BJ (cell line): ENCODE measurements at places on chromosomes 2 and 18.

GRCh38 chr18:44548291-44549221 lies 132.1 kb upstream of the SETBP1 start:
- DNase-seq: peak; percentile 48

DNA sequence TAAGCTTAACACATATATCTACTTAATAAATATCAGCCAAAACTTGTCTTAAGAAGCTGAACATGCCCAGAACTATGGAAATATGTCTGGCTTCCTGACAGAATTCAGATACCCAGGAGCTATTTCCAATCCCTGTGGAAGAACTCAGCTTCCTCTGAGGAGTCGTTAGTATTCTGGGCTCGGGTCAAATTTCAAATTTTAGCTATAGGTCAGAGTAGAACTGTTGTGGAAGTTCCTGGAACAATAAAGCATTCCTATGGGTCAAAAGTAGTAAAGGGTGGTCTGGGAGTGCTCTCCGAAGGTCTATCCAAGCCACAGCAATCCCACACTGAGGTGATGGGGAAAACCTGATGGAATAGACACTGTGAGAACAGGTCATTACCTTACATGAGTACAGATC lies 342.7 kb upstream of the CHST9 start:
- no peak for DNase-seq

DNA sequence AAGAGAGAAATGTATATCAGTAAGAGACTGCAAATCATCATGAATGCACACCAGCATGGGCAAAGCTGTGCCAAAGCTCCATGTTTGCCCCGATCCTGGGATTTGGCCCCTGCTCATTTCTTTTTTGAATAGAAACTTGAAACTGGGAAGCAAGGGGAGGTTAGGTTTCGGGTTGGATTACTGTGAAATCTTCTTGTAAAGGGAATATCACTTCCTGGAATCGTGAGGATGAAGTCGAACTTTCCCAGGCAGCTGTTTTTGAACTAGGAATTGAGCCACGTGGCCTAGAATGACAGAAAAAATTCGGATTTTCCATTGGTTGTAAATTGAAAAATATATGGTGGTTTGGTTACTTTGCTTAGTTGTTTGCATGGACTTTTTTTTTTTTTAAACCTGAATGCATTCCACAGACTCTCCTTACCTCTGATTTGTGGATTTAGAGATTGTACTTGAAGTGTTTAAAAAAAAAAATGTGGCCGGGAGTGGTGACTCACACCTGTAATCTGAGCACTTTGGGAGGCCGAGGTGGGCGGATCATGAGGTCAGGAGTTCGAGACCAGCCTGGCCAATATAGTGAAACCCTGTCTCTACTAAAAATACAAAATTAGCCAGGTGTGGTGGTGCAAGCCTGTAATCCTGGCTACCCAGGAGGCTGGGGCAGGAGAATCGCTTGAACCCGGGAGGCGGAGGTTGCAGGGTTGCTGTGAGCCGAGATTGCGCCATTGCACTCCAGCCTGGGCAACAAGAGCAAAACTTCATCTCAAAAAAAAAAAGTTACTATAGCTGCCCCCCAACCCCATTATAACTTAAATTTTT lies 32.1 kb downstream of the GRHL1 start:
- peak; percentile 68 for DNase-seq

- no peak for DNase-seq
Observed at GRCh38 chr2:20381457-20381856, 30.8 kb upstream of the PUM2 start.

DNA sequence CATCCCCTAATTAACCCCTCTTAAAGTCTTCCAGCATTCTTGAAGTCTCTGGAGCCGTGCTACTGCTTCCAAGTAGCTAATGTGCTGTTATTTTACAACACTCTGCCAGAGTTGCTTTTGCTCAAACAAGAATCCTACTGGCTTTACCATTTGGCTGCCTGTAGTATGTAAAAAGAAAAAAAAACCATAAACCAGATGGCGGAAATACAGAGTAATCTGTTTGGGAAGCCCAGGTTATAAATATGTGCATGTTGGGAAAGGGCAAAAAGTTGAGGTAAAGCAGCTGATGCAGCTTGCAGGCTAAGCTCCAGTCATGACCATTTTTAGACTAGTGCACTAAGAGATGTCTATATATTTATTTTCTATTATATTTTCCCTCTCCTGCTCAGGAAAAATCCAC lies 313.2 kb upstream of the ETAA1 start:
- no peak for DNase-seq

- DNase-seq: no peak
Observed at GRCh38 chr2:3620834-3621233, 25.9 kb downstream of the COLEC11 start.

DNA sequence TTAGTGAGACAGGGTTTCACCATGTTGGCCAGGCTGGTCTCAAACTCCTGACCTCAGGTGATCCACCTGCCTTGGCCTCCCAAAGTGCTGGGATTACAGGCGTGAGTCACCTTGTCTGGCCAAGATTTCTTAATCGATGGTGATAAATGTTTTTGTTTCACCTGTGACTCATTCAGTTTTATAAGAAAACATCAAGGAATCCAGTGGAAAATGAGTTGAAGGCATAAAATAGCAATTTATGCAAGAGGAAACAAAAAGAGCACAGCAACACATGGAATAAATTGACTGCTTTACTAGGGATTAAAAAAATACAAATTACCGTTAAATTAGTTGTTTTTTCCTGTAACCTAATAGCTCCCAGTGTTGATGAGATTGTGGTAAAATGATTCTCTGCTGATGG lies 80.2 kb downstream of the CDK15 start:
- peak; percentile 46 for DNase-seq

DNA sequence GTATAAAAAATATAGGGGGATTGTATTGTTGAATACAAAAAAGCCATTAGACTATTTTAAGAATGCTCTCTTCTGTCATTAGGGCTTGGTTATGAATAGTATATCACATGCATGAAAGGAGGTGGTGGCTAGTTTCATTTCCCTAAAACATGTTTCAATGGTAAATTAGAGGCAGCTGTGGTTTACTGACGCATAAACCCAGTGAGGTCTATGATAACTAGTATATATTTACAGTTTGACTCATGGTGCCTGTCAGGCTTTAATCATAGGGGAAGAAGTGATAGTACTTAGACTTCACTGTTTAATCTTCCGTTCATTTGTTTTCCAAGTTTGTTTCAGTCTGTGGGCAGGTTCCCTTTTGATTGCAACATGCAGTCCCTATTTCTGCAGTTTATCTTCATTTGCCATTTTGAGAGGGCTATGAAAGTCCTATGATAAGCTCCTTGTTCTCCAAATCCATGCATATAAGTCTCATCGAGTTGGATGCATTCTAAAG lies 55.1 kb upstream of the MAP4K3 start:
- peak; percentile 83 for DNase-seq

GRCh38 chr2:96174251-96175144 lies 29.3 kb upstream of the DUSP2 start:
- DNase-seq: no peak

- no peak for DNase-seq
Observed at GRCh38 chr2:237712477-237713377, 85.3 kb downstream of the LRRFIP1 start.

GRCh38 chr2:204010628-204011560 lies 74.3 kb downstream of the ICOS start:
- DNase-seq: no peak

- DNase-seq: no peak
Observed at GRCh38 chr2:158760887-158761286, 34.2 kb upstream of the DAPL1 start.

DNA sequence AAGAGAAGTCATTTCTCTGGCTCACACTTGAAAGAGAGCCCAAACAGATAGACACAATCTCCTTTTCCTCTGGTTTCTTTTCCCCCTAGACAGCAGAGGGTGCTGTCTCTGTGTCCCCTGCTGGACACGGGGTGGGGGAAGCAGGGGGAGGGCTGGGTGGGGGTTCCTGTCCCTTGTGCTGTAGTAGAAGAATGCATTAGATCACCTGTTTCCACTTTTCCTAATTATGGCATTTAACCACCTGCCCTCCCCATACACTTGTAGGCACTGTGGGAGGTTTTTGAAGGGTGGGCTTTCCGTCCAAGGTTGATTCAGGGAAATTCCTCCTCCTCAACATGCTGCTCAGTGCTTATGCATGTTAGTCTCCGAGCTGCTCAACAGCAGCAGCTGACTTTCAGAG lies 206.2 kb upstream of the EPAS1 start:
- no peak for DNase-seq

GRCh38 chr18:47397671-47398319 lies 146.3 kb upstream of the SKOR2 start:
- DNase-seq: no peak

DNA sequence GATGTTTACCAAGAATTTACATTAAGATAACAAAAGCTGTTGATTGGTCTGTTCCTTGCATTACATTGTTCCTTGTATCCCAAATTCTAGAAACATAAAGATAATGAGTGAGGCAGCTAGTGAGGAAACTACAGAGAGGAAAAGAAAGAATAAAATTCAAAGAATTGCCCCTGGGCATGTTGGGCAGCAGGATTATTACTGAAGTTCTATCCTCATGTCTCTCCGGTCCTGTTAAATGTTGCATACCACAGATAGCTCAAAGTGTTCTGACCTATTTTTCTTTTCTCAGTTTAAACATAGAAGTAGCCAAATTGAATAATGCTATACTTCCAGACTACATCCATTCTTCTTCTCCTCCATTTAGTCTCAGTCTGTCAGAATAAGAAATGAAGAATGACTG lies 58.2 kb upstream of the DYNC1I2 start:
- DNase-seq: no peak

DNA sequence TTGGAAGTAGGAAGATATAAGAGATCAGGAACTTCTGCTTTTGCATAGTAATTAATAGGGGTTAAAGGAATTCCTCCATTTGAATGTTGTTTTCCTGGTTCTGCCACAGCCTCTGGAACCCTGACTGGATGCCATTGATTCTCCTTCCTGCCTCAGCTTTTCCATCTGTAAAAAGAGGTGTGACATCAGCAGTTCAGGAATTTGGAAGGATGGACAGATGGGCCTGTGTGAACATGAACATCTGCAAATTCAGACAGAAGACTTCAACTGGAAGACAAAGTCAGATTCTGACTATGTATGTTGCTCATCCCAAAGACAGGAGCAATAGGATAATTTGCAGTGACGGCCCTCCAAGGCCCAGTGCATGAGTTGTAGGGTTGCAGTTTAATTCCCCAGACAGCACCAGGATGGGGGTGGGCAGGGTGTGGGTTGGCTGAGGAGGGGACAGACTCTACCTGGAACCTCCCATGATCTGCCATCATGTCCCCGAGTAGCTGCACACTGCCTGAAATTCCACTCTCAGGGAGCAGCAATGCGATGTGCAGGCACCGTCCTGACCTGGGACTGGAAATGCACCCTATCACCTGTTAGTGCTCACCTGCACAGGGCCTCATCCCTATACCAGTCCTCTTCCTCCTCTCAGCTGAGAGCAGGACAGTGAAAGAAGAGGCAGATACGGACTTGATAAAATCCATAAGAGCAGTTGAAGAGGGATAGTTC lies 98.9 kb upstream of the EPAS1 start:
- no peak for DNase-seq

GRCh38 chr2:239934571-239935171 lies 90.5 kb downstream of the NDUFA10 start:
- no peak for DNase-seq

- no peak for DNase-seq
Observed at GRCh38 chr18:26655525-26656430, 107.4 kb upstream of the KCTD1 start.

DNA sequence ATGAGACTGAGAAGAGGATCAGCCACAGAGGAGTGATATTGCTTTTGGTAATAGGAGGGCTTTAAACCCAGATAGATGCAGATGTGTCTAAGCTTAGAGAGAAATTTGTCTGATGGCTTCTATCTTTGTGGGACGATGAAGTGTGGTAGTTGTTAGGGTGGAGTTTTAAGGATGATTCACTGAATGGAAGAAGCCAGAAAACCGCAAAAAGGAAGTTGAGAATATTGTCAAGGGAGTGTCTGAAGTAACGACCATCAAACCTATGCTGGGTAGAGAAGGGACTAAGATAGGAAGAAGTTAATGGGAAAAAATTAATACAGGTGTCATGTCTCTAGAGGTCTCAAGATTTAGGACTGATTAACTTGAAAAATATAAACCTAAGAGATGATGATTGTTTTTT lies 195.6 kb upstream of the MC4R start:
- DNase-seq: no peak

DNA sequence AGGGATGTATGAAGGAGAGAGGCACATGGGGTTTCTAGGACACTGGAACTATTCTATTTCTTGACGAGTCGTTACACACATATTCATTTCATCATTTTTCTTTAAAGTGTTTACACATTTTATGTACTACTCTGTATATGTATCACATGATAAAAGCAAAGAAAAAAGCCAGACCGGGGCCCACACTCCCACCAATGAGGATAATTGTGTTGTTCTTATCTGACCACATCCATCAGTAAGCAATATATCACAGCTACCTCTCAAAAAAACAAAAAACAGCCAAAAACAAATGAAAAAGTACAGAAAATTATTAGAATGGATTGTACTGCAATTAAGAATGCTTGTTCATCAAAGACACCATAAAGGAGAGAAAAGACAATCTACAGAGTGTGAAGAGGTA lies 14.2 kb upstream of the CNRIP1 start:
- DNase-seq: no peak

- DNase-seq: no peak
Observed at GRCh38 chr2:207255565-207256470, 90.1 kb upstream of the KLF7 start.

DNA sequence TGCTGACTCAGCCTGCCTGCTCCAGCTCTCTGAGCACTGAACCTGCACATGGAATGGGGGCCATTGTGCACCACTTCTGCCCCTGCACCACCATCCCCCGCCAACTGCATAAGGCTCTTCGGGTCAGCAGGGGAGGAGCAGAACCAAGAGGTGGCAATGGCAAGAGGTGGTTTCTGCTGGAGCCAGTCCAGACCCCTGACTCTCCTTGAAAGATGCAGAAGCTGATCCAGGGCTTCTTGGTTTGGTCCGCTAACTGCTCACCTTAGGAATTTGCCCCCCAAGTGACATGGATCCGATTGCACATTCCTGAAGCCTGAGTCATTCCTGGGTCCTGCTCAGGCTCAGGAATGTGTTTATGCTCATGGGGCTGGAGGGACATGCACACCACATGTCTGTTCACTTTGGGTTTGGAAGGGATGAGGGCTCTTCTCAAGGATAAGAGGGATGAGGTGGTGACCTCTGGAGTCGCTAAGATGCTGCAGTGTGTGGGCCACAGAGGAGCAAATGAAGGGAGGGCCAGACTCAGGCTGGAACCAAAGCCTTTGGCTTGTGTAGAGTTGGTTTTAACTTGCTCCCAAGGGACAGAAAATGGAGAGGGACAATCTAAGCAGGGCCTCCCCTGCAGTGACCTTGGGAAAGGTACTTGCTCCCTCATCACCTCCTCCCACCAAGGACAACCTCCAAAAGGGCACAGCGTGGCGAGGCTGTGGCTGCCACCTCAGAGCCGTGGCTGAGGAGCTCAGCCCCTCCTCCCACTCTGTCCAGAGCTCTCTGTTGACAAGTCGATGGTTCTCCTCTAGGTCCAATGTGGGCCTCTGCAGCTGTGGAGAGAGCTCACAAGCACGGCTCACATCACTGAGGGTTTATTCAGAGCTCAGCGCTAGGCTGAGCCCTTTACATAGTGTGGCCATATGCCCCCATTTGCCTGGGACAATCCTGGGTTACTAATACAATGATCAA lies 66.2 kb downstream of the HS1BP3 start:
- peak; percentile 93 for DNase-seq
